ENCODE measurements at places on chromosomes 16 and 17. TPM values are rescaled to one million over a fixed set of nuclear protein-coding genes. Genes with fewer than 3 reads are reported as not detected.

DNA sequence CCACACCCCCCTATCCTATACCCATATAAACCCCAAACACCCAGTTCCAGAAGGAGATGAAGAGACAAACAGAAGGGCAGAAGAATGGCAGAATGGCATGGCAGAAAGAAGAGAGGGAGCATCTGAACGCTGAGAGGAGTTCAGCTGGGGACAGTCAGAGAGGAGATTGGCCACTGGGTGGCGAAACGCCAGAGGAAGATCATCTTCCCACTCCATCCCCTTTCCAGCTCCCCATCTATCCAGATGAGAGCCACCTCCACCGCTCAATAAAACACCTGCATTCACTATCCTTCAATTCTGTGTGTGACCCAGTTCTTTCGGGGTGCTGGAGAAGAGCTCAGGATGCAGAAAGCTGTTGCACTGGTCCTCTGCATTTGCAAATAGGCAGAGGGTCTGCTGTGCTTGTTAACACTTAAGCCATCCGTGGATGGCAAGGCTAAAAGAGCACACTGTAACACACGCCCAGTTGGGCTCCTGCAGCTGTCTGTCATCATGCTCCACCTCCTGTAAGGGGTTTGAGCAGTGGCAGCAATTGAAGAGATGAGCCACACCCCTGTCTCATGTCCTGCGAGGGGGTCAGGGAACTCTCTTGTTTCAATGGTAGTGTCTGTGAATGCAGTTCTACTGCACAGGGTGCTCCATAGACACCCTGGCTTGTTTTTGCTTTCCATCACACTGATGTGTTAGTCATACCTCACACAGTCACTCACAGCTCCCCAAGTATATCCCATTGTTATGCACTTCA lies 1034.8 kb upstream of the RBFOX1 start:
- H3K4me3 ChIP-seq, result no peak overlapping the region
- H3K27ac ChIP-seq, result no peak overlapping the region
- H3K27me3 ChIP-seq, result no peaks in the 10 kb centered on the region

DNA sequence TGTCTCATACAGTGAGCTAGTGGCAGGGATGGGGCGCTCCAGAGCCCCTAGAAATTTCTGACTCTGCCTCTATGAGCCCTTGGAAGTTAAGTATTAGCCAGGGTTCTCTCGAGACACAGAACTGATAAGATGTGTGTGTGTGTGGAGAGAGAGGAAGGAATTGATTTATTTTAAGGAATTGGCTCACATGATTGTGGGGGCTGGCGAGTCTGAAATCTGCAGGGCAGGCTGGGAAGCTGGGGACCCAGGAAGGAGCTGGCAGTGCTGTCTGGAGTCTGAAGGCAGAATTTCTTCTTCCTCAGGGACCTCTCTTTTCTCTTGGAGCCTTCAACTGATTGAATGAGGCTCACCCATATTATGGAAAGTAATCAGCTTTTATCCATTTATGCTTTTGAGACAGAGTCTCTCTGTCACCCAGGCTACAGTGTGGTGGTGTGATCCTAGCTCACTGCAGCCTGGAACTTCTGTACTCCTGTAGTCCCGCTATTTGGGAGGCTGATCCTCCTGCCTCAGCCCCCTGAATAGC lies 16.8 kb downstream of the LRRC75A start:
- H3K27ac ChIP-seq, result no peak overlapping the region
- H3K4me1 ChIP-seq, result no peaks in the 10 kb centered on the region
- H3K27me3 ChIP-seq, result no peaks in the 10 kb centered on the region
- H3K36me3 ChIP-seq, result peaks cover 7% of the 10 kb centered on the region
- no peak overlapping the region for H3K4me3 ChIP-seq
- DNase-seq, result no peak

Gene HEATR9
- polyA plus RNA-seq, result not detected

DNA sequence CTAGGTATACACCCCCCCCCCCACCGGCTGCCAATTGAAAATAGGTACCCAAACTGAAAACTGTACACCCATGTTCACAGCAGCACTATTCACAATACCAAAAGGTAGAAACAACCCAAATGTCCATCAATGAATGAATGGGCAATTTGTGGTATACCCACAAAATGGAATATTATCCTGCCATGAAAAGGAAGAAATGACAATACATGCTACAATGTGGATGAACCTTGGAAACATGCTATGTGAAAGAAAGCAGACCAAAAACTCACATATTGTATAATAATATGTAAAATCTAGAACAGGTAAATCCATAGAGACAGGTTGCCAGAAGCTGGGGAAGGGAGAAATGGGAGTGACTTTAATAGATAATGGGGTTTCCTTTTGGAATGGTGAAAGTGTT lies 417.5 kb downstream of the UTP18 start:
- no peak for DNase-seq
- H3K27me3 ChIP-seq, result no peaks in the 10 kb centered on the region
- no peak overlapping the region for H3K27ac ChIP-seq
- H3K36me3 ChIP-seq, result no peaks in the 10 kb centered on the region
- H3K4me3 ChIP-seq, result no peak overlapping the region
- no peaks in the 10 kb centered on the region for H3K4me1 ChIP-seq

Gene KRT33B
- polyA plus RNA-seq, result not detected

Gene USP43
- 1.5 TPM for polyA plus RNA-seq

Gene C16orf54
- 0.48 TPM for polyA plus RNA-seq

DNA sequence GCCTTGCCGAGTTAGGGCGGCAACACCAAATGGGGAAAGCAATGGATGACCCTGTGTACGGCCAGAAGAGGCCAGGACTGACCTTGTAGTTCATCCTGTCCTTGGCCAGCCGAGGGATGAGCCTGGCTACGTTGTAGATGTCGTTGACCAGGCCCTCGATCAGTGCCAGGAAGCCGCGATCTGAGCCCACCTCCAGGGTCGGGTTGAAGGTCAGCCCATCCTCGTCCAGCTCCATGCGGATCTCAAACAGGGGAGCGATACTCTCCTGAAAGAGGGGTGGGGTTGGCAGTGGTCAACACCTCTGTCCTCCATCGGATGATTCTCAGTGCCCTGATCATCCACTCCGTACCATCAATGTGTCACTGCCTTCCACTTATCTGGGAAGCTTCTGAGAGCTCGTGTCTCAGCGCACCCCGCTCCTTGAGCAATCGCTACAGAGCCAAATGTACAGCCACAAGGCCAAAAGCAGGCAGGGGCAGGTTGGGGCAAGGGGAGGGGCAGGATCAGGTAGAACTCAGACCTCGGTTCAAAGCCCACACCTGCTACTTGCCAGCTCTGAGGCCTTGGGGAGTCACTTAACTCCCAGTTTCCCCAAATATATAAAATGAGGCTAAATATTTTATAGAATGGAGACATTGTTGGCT lies 39.9 kb downstream of the DNAH17 start:
- no peaks in the 10 kb centered on the region for H3K27me3 ChIP-seq
- no peak overlapping the region for H3K4me3 ChIP-seq
- DNase-seq, result no peak

Gene TMEM106A
- polyA plus RNA-seq, result 1.9 TPM

Gene B4GALNT2
- polyA plus RNA-seq, result 2.2 TPM

DNA sequence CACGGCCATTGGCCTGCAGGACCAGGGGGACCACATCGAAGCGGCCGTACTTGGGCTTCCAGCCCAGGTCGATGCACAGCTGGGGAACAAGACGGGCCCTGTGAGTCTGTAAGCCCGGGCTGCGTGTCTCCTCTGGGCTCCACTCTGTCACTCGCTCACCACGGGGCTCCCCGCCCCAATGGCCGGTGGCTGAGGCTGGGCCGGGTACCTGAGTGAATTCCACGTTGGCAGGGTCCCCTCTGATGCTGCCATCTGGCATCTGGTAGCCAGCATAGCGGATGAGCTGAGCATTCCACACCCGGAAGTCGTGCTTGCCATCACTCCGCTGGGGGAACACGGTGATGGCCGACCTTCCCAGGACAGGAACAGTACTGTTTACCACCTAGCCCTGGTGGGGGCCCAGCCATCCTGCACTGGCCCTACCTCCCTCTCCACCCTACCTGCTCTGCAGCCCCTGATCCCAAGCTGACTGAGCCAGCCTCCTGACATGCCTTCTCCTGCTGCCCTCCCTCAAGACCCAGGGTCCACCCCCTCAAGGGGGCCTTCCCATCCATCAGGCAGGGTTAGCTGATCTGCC lies 19.4 kb downstream of the NOS2 start:
- no peak overlapping the region for H3K4me3 ChIP-seq
- no peak for DNase-seq
- no peaks in the 10 kb centered on the region for H3K4me1 ChIP-seq
- H3K36me3 ChIP-seq, result no peaks in the 10 kb centered on the region
- H3K27ac ChIP-seq, result no peak overlapping the region

DNA sequence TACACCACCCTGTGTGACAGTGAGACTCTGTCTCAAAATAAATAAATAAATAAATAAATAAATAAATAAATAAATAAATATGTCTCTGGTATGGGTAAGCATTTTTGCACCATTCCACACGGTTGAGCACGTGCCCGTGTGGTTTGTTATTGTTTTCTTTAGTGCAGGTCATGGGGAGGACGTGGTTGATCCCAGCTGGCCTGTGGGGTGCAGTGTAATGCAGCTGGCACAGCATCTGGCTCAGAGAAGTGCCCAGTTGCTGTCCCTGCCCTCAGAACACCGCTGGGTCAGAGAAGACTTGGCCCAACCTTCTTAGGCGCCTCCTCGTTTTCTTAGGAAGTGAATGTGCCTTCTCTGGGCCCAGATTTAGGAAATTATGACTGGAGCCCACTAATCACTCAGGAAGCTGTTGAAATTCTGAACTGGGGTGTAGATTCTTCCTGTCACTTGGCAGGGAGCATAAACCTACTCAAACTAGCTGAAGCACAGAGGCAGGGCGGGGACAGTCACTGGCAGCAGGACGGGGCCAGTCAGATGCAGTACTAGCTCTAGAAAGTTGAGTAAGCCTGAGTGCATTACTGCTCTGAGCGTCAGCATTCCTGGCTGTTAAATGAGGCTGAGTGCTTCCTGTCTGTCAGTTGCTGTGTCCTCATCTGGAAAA lies 85.9 kb downstream of the SNX29 start:
- H3K4me3 ChIP-seq, result no peak overlapping the region
- H3K4me1 ChIP-seq, result peaks cover 10% of the 10 kb centered on the region
- DNase-seq, result peak; percentile 54
- H3K27ac ChIP-seq, result peak overlapping the region; percentile 35
- H3K27me3 ChIP-seq, result no peaks in the 10 kb centered on the region
- H3K36me3 ChIP-seq, result peaks cover 16% of the 10 kb centered on the region

Gene ENPP7
- not detected for polyA plus RNA-seq

DNA sequence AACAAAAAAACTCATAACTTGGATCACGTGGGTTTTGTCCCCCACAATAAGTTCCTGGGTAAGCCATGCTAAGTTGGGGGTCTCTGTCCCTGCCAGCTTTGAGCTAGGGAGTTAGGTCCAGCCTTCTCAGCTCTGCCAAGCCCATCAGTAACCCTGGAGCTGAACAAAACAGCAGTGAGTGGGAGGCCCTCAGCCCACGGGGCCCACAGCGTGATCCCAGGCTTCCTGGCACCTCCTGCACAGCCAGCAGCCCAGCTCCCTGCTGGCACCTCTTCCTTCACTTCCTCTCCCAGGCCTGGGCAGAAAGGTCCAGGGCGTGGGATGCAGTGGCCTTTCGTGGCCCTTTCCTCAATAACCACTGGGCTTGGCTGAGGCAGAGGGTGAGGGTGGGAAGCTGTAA lies 35.5 kb upstream of the CDC42EP4 start:
- H3K4me1 ChIP-seq, result peaks cover 54% of the 10 kb centered on the region
- H3K27me3 ChIP-seq, result no peaks in the 10 kb centered on the region
- H3K36me3 ChIP-seq, result no peaks in the 10 kb centered on the region
- peak overlapping the region; percentile 33 for H3K27ac ChIP-seq
- H3K4me3 ChIP-seq, result no peak overlapping the region

Gene OR1E2
- not detected for polyA plus RNA-seq

DNA sequence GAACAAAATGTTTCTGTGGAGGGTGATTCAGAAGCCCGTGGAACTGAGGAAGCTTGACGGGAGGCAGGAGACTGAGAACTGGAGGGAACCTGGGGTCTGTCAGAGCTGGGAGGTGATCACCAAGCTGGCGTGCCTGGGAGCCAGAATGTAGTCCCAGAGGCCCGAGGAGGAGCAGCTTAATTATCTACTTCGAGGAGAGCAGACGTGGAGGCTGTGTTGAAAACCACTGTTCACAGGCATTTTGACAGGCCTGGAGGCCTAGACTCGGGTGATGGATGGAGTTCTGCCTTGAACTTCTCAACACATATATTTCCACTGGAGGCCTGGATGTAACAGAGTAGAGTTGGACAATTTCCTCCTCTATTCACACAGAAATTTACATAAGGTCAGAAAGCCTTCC lies 177.7 kb upstream of the SALL1 start:
- peak; percentile 16 for DNase-seq
- H3K27me3 ChIP-seq, result no peaks in the 10 kb centered on the region
- H3K4me1 ChIP-seq, result no peaks in the 10 kb centered on the region

GRCh38 chr17:44071198-44071520 lies 624 bp downstream of the G6PC3 start:
- peak overlapping the region; percentile 67 for H3K4me3 ChIP-seq
- H3K27ac ChIP-seq, result peak overlapping the region; percentile 95
- DNase-seq, result no peak

- no peak for DNase-seq
- H3K27me3 ChIP-seq, result no peaks in the 10 kb centered on the region
- no peak overlapping the region for H3K27ac ChIP-seq
- H3K4me1 ChIP-seq, result peaks cover 40% of the 10 kb centered on the region
- no peak overlapping the region for H3K4me3 ChIP-seq
Measured at GRCh38 chr16:30784215-30784614, 2.8 kb downstream of the ZNF629 start.

DNA sequence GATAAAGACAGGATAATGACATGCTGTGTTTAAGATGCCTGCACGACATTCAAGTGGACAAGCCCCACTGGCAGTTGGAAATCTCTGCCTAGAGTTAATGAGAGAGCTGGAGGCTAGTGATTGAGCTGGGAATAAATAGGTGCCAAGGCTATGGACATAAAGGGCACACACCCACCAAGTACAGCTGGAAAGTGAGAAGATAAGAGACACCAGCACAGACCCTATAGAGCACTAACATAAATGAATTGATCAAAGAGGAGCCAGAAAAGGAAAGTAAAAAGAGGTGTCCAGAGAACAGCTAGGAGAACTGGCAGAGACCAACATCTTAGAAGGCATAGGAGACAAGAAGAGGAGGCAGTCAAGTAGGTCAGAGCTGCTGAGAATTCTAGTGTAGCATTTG lies 101.2 kb downstream of the YPEL2 start:
- H3K27me3 ChIP-seq, result no peaks in the 10 kb centered on the region
- no peak overlapping the region for H3K4me3 ChIP-seq
- no peaks in the 10 kb centered on the region for H3K36me3 ChIP-seq
- DNase-seq, result no peak
- H3K27ac ChIP-seq, result no peak overlapping the region
- no peaks in the 10 kb centered on the region for H3K4me1 ChIP-seq

DNA sequence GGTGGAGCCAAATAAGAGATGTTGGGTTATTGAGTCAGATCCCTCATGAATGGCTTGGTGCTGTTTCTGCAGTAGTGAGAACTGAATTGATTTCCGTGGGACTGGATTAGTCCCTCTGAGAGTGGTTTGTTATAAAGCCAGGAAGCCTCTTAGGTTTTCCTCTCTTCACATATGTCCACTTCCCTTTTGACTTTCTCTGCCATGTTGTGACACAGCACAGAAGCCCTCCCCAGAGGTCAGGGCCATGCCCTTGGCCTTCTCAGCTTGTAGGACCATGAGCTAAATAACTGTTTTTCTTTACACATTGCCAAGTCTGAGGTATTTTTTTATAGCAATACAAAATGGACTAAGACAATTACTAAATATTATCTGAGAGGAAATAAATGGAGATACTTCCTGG lies 10.3 kb upstream of the HAPSTR1 start:
- H3K4me3 ChIP-seq, result no peak overlapping the region
- H3K27me3 ChIP-seq, result no peaks in the 10 kb centered on the region
- DNase-seq, result no peak
- peak overlapping the region; percentile 16 for H3K27ac ChIP-seq
